NCI-H187 treated with DMSO at 0.1 percent for 48 hours (cell line): ENCODE measurements at places on chromosomes 1 and 21.

DNA sequence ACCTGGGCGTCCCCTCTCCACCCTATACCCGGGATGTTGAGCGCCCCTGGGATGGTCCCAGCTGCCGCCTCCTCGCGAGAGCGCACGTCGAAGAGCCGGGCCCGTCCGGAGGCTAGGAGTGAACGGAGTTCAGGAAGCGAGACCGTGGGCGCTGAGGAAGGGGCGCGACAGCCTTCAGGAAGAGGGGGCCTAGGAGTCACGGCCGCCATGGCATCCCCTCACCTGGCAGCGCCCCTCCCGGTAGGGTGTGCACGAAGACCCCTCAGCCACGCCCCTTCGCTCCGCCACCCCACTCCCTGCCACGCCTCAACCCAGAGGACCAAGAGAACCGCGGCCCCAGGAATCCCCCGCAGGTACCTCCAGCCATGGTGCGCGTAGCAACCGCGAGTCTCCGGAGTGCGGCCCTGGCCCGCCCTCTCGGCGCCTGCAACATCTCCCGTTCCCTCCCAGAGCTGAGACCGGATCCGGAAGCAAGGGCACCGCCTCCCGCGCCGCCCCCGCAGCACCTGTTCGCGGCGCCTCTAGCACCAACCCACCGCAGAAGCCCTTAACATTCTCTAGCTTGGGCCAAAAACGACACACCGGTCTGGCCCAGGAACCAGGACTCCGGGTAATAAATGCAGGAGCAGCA is at the start of gene TSTD1:
TSS of gene TSTD1 (minus strand) at position 442 of the 631 bp plus-strand sequence. CDS start at position 367, 75 bp downstream.
- peak; percentile 54 for DNase-seq

- no peak for DNase-seq
These were observed 29.2 kb downstream of the ZNF281 start for GRCh38 chr1:200380589-200381021.

DNA sequence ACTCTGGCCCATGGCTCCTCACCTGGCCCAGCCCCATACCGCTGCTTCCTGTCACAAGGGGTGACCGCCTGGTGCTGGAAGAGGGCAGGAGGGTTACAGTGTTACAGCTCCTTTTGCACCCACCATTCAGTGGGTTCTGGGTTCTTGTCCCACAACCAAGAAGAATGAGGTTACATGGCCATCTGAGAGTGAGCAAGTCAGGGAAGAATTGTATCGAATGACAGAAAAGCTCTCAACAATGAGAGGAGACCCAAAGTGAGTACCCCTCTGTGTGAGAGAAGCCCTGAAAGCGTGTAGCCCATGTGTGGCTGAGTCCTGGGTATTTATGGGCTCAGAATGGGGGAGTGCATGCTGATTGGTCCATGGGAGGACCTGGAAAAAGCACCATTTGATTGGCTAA is 888.5 kb downstream of the ADGRL2 start:
- no peak for DNase-seq

- DNase-seq = no peak
These were observed 169.8 kb upstream of the B3GALT2 start for GRCh38 chr1:193356249-193356648.

- no peak for DNase-seq
These were observed 108.7 kb upstream of the KCNJ15 start for GRCh38 chr21:38148046-38148445.

- no peak for DNase-seq
These were observed 15.5 kb downstream of the TEX38 start for GRCh38 chr1:46687093-46687659.

DNA sequence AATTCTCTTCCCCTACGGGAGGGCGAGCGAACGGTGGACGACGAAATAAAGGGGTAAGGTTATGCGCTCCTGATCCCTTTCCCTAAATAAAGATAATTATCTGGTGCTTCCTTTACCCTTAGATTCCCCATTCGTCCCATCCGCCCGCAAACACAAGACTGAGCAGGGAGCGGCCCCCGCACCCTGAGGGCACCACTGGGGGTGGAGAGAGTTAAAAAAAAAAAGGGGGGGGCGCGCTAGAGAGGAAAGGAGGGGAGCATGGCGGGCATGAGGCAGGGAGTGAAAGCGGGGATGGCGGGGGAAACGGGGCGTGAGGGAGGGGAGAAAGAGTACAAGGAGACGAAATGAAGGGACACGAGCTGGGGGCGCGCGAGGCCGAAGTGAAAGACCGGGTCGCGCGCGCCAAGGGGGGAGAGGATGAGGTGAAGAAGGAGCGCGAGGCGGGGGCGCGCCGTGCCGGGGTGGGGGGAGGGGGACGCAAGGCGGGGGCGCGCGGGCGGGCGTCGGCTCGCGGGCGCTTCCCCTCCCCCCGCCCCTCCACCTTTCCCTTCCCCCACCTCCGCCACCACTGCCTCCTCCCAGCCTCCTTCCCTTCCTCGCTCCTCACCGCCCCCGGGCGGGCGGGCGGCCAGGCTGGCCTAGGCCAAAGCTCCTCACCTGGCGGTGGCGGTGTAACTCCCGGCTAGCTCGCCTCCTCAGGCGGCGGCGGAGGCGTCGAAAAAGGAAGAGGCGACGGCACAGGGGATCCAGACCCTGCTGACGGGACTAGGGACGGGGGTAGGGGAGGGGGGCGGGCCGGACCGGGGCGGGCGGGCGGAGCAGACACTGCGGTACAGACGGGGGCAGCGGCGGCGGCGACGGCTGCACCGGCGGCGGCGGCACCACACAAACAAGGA is 448 bp downstream of the GATAD2B start:
- no peak for DNase-seq

- DNase-seq = no peak
These were observed 6.2 kb upstream of the CA6 start for GRCh38 chr1:8939362-8939995.
